Stimulated activated CD4-positive, alpha-beta T cell treated with anti-CD3 and anti-CD28 coated beads, Interleukin-1b, Interleukin-23, amount 100 ng/mL, for 24 hours (primary cell): ENCODE measurements at places on chromosomes 5 and 9.
A peak's percentile ranks its signal among the peaks of the same experiment; 100 is the strongest.

DNA sequence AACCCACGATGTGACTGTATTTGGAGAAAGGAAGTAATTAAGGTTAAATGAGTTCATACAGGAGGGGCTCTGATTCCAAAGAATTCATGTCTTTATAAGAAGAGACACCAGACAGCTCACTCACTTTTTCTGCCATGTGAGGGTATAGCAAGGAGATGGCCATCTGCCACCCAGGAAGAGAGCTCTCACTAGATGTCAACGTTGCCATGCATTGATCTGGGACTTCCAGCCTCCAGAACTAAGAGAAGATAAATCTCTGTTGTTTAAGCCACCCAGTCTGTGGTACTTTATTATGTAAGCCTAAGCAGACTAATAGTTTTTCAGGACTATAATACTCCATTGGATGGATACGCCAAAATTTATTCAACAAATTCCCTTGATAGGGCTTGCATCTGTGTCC is 89.8 kb upstream of the RAD23B start:
- no peak for DNase-seq

DNA sequence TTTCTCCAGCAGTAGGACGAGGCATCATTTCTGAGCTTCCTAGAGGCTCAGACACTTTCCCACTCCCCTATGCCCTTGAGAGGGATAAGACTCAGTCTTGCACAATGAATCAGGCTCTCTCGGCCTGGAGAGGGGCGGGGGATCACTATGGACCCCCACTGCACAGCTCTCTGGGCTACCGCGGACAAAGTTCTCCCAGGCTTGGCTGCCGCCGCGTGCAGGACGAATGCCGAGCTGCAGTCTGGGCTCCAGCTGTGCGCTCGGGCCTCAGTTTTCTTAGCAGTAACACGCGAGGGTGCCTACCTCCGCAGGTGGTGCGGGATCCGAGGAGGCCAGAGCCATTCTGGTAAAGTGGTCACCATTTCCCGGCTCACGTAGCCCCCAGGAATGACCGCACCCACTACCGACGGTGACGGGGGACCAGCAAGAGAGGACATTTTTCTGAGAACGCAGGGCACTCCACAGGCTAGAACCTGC is 3.4 kb upstream of the MYORG start:
- no peak for DNase-seq

- no peak for DNase-seq
These were observed 554 bp downstream of the JAK2 start for GRCh38 chr9:4985386-4986266.

DNA sequence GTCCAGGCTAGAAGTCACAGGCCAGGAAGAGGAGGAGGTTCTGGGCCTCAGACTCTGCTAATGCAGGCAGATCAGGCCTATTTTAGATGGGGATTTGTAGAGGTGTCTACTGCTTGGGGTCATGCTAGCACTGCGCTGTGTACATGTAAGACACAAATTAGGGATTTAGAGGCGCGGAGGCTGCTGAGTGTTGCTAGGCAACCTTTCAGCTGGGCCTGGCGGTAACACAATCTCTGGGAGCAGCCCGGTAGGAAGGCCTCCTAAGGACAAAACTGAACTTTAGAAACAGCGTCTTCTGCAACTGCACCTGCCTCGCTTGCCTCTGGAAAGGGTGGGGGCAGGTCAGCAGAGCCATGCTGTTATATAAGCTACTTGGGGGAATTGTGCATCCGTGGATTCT is 147.9 kb downstream of the MACROH2A1 start:
- DNase-seq: no peak

- no peak for DNase-seq
These were observed 601.1 kb downstream of the IRX1 start for GRCh38 chr5:4196744-4197143.

- peak; percentile 39 for DNase-seq
These were observed 2.7 kb upstream of the NSMF start for GRCh38 chr9:137461663-137462395.

GRCh38 chr5:21143686-21144085 is 1155.7 kb upstream of the CDH18 start:
- no peak for DNase-seq

DNA sequence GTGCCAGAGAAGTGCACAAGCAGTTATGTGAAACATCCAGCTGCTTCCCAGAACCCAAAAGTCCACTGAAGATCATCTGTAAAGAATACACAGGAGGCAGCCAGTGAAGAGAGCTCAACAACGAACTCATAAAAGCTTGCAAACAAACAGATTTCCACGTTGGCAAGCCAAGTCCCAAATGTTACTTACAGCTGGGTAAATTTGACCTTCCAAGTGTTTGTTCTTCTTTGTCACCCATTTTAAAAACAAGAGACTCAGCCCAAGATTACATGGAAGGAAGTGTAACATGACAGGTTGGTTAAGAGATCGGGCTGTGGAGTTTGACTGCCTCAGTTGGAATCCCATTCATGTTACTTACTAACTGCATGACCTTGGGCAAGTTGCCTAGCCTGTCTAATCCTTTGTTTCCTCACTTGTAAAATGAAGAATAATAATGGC is 174.9 kb upstream of the PAPPA start:
- no peak for DNase-seq
